ENCODE measurements at places on chromosomes 3 and 15.

DNA sequence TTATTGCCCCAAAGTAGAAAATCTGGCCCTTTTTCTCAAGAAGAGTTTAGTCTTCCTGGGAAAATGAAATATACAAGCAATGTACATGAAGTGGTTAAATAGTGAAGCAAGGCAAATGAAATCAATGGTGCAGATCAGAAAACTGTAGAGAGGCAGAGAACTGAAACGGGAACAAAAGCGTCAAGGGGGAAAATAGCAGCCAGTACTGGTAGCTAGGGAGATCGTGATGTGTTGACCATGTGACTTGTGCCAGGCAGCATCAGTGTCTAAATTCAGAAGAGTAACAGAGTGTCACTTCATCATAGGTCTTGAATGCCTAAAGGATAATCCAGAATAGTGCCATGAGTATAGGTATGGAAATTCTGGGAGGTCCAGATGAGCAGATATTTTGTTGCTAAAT, 163.1 kb downstream of the CHL1 start:
- no peak for DNase-seq

DNA sequence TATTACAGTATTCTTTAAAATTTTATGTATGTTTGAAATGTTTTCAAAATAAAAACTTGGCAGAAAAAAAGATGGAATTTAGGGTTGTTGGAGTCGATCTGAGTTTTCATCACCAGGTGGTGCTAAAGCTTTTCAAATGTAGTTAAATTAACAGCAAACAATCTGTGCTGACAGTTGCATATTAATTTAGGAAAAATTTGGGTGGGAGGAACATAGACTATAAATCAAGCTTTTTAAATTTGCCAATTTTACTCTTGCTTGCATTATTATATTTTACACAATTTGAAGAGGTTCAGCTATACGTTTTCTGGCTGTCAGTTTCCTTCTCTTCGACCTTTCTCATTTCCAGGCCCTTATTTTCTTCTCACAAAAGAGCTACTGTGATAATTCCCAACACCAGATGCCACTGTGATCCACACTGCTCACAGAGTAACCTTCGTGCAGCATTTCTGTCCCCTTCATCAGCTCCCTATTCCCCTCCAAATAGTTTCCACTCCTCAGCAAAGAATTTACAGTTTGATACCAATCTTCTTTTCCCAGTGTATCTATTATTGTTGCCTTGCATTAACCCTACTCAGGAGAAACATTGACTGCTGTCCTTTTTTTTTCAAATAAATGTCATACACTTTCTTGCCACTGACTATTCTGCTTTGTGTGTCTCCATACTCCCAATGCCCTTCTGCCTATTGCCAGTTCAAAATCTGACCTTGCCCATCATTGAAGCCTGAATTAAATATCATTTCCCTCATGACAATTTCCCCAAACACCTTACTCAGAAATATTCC, 53.4 kb upstream of the EIF5A2 start:
- DNase-seq: no peak

DNA sequence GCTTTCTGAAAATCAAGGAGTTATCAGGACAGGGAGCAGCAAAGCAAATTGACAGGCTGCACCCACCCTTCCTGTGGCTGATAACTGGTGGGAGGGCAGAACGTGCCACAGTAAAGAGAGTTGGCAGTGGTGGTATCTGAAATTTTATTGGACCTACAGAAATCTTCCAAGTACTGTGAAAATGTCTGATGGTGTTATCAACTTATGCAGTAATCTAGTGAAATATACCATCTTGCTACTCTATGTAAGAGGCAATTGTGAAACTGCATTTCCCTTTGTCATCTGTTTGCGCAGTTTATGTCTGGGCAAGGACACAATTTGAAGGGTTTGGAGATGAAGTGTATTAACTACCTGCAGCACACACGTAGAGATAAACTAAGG, 1.5 kb downstream of the PLCL2 start:
- no peak for DNase-seq

DNA sequence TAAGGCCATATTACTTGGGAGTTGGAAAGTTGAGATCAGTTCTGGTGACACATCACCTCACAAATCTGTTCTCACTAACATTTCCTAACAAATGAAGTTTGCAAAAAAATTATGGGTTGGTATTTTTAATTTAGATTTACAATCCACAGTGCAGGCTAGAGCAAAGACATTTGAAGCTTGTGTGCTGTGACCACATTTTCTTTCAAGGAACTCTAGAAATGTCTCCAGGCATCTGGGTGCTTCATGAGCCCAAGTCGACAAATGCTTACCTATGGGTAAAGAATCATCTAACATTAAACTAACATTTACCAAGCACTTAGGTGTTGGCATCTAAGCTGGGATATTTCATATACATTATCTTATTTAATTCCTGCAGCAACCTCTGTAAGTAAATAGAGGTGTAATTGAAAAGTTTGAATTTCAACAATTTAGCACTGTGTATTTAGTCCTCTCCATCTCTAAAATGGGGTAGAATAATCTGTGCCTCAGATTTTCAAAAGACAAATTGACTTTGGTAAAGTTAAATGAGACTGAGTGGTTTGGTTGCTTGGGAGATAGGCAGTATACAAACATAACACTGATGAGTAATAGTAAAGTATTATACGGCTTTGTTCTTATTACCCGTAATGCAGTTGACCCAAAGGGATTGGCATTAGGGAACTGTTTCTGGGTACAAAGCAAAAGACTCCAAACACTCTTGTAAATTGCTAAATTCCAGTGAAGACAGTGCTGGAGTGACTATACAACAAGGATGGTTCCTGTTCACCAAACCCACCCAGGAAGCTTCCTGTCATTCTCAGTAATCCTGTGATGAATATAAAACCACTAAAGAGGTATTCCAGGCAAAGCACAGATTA, 162.5 kb downstream of the TPRG1 start:
- DNase-seq: no peak

- no peak for DNase-seq
These were observed 46.1 kb downstream of the CPA3 start for GRCh38 chr3:148911173-148911572.

- no peak for DNase-seq
These were observed 13.0 kb upstream of the MANF start for GRCh38 chr3:51371943-51372557.

DNA sequence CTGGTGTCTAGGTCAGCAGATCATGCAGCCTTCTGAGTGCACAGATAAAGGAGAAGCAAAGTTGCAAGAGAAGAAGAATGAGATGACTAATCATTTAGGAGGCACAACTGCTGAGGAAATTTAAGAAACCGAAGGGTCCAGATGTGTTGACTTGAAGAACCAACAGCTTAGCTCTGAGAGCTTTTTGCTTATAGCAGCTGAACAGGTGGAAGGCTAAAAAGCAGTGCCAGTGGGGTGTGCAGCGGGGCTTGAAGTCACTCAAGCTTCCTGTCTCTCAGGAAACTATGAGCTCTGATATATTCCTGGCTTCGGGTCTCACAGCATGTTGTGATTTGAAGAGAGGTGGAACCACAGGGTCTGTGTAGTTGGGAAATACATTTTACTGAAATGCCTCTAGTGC, 305.7 kb downstream of the RYR3 start:
- no peak for DNase-seq

DNA sequence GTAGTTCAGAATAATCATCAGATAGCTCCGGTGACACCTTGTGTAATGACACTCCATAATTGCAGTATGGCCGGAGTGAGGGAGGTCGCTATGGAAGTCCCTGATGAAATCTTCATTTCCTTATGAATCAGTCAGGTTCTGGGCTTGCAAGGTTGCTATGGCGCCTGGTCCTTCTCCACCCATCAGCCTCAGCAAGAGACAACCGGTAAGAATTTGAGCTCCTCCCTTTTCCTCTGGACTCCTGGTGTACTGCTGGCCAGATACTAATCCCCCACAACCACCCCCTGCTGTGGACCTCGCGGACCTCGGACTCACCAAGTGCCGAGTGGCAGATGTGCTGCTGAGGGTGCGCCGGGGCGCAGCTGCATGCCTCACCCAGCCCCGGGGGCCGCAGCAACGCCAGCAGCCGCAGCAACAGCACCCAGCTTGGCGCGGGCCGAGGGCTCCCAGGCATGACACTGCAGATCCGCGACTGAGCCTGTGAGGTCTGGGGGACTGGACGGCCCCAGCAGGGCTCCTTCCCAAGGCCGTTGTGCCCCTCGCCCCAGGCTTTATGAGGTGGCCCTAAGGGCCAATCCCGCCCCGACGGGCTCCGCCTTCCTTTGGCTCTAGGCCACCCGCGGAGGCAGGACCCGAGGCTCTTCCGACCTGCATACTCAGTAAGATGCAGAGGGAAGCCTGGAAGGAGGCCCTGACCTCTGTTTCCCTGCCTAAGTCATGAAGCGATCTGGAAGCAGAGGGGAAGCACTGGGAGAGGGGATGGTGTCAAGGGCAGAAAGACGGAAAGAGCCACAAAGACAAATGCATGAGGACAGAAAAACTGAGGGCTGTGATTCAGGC, at the start of gene TIMP4:
TIMP4 (minus strand) TSS at position 526 of the 840 bp plus-strand sequence; CDS start at position 454, 72 bp downstream.
- DNase-seq: no peak

DNA sequence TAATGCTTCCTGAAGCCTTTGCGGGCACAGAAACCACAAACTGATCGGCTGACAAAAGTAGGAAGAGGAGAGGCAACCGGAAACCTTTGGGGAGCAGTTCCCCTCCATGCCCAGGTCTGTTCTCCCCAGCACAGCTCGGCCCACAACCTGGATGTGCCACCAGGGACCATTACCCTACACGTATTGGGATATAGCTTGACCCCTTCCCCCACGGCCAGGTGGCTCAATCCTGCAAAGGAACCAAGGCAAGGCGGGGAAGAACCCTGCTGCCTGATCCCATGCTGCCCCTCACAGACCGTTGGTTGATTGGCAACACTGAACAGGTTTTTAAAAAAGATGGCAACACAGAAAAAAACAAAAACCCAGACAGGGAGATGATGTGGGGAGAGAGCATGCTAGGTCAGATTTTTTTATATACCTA, 19.7 kb upstream of the TCAIM start:
- DNase-seq: no peak

- no peak for DNase-seq
These were observed 61.4 kb downstream of the GLB1 start for GRCh38 chr3:33035596-33035995.

- DNase-seq: no peak
These were observed 21.4 kb downstream of the GRAMD2A start for GRCh38 chr15:72176159-72176558.

GRCh38 chr3:99625237-99625622, 13.2 kb upstream of the COL8A1 start:
- DNase-seq: no peak

Measured in stimulated activated CD4-positive, alpha-beta T cell treated with anti-CD3 and anti-CD28 coated beads, Interleukin-2, amount 100 ng/mL, for 48 hours (primary cell).